DMS 273 treated with DMSO at 0.1 percent for 48 hours (cell line): ENCODE measurements at places on chromosomes 12 and 14.

DNA sequence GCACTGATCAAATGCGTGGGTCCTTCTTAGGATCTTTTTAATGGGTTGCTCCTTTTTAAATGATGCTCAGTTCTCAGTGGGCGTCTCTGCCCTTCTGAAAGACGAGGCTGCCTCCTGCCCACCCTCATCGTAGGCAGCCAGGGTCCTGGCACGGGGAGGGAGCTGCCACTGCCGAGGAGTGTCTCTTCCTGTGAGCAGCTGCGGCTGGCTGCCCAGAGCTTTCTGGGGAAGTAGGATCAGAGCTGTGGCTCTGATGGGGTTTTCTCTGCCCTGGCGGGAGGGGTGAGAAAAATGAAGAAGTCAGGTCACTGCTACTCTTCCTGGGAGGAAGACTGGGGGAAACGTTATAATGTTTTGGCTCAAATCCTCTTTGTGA, 31.1 kb upstream of the BEGAIN start:
- no peak for DNase-seq

- DNase-seq: no peak
Measured at GRCh38 chr12:90921536-90921935, 33.4 kb downstream of the CCER1 start.

GRCh38 chr14:94113908-94114588, 3.5 kb downstream of the IFI27 start:
- DNase-seq: no peak

DNA sequence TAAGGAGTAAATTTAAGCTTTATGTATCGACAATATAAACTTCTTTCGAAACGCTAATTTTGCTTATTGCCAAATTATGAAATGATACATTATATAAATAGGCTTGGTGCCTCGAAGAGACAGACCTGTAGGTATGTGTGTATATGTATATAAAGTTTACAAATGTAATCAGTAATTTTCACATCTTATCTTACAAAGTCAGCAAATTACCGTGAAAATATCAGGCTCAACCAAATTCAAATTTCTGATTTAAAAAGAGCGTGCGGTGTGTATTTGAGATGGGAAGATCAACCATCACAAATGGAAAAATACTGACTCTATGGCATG, 605 bp downstream of the ZCRB1 start:
- no peak for DNase-seq

GRCh38 chr12:130672089-130672820, 43.8 kb downstream of the RIMBP2 start:
- no peak for DNase-seq
